ENCODE measurements at places on chromosomes 3 and 15. TPM values are rescaled to one million over a fixed set of nuclear protein-coding genes. Genes with fewer than 3 reads are reported as not detected.
A peak's percentile ranks its signal among the peaks of the same experiment; 100 is the strongest.

GRCh38 chr3:114743746-114744485, 403.2 kb downstream of the ZBTB20 start:
- no peak for DNase-seq

GRCh38 chr3:73530022-73530396, 94.7 kb downstream of the PDZRN3 start:
- peak; percentile 79 for DNase-seq

GRCh38 chr15:57859130-57859685, 152.7 kb downstream of the POLR2M start:
- DNase-seq = no peak

DNA sequence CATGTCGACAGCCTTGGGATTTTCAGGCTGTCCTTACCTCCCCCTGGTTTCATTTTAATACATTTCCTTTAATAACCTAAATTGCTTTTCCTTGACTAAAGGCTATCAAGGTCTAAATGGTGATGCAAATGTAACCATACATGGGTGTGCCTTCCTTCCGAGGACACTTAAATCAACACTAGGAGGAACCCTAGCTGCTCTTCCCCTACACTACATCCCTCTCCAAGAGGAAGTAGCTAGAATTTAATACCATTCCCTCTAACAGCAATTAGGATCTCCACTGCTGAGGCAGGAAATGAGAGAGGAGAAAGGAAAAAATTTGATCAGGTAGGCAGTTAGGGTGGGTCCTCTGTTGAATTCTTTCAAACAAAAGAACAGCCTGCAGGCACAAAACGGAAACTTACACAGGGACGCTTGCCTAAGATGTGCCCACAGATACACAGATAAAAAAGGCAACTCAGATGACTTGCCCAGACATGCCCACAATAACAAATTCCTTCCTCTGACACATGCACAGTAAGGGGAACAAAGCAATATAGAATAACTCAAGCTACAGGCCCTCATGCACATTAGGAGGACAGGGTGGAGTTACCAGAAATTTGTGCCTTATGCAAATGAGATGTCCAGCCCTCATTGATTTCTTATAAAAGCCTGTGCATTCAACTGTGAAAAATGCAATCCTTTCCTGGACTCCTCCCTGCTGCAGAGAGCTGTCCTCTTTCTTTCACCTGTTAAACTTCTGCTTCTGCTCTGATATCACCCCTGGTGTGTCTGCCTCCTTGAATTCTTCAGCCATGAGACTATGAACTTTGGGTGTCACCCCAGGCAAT, 1024.4 kb upstream of the CADM2 start:
- DNase-seq = no peak

DNA sequence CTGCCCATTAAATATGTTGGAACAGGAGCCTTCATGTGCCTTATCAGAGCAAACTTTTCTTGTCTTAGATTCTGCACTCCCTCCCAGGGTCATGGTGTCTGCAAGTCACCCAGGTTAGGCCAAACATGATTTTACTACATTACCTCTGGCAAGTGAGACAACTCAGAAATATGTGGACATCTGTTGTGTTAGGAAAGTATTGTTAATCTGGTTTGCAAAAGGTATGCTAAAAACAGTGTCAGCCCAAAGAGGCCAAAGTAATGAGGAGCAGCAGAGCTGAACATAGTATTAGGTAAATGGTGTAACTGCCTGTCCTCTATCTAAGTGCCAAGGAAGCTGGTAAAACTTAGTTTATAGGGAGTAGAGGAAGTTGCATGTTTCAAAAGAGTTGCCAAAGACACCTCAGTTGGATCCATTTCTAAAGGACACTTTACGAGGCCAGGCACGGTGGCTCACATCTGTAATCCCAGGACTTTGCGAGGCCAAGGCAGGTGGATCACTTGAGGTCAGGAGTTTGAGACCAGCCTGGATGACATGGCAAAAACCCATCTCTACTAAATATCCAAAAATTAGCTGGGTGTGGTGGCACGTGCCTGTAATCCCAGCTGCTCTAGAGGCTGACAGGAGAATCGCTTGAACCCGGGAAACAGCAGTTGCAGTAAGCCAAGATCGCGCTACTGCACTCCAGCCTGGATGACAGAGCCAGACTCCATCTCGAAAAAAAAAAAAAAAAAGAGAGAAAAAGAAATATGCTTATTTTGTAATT, 22.5 kb upstream of the PPIB start:
- DNase-seq = no peak

The TM4SF18 gene
- polyA plus RNA-seq = 0.29 TPM

- DNase-seq = peak; percentile 26
Observed at GRCh38 chr3:16480861-16481545, 32.5 kb downstream of the RFTN1 start.

- no peak for DNase-seq
Observed at GRCh38 chr3:30112902-30113484, 493.4 kb upstream of the TGFBR2 start.

- DNase-seq = no peak
Observed at GRCh38 chr15:79167776-79168175, 77.2 kb upstream of the RASGRF1 start.

DNA sequence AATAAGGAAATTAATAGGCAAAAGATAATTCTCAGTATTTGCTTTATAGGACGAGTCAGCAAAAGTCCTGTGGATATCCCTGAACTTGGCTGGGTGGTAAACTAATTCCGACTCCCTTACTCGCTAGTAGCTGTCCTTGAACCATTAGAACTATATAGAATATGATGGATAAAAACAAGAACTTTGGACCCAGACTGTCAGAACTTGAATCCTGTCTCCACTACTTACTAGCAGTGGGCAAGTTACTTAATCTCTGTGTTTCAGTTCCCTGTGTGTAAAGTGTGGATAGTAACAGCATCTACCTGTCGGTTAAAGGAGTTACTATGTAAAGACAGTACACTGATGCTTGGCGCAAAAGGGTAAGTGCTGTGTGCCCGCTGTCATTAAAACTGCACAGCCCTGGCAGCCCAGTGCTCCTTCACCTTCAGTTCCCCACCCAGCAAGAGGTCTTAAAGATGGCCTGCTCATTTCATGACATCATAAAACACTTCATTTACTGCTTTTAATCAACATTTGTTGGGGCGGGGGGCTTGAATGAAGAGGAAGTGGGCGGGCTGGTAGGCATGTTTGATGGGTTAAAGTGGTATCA, 7.3 kb downstream of the TPM1 start:
- no peak for DNase-seq

The TYRO3 gene
- polyA plus RNA-seq = 13.5 TPM

DNA sequence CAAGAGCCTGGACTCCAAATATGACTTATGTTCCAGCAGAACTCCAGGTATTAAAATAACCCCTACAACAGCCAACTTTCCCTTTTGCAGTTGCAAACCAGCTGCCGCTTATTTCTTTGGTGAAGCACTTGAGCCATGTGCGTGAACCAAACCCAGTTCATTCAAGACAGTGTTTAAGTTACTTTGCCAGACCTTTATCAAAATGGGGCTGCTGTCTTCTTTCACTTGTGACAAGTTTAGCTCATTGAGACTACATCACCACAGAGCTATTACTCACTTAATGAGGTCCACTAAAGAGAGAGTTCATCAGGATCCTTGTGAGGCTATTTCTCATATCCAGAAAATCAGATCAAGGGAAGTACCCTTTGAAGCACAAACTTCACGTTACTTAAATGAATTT, 2.4 kb upstream of the XRN1 start:
- no peak for DNase-seq

GRCh38 chr3:186821429-186822387, 15.4 kb upstream of the RFC4 start:
- no peak for DNase-seq

- no peak for DNase-seq
Observed at GRCh38 chr3:60114191-60114590, 1064.4 kb upstream of the CFAP20DC start.

GRCh38 chr3:104612218-104612617, 754.5 kb upstream of the ALCAM start:
- DNase-seq = no peak

The ARGFX gene
- not detected for polyA plus RNA-seq

The C3orf22 gene
- not detected for polyA plus RNA-seq

The ALS2CL gene
- 3.2 TPM for polyA plus RNA-seq

- peak; percentile 21 for DNase-seq
Observed at GRCh38 chr15:89177633-89178306, 43.6 kb downstream of the RLBP1 start.

DNA sequence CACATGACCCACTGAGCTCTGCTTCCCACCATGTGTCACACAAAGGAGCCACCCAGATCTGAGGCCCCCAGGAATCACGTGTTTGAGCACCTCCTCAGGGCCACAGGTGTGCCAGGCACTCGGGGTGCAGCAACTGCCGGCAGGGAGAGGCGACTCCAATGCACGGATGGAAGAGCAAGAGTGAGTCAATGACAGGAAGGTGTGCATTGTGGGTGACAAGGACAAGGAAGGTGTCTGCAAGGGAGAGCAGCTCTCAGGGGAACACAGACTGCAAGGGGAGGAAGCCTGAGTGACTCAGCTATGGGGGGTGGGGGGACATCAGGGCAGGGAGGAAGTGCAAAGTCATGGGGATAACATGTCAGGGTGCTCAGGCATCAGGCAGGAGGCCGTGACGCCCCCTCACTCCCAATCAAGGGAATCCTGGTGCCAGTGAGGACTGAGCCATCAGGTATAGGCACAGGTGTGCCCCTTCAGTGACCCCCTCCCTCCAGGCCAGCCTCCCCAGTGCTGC, 67.4 kb downstream of the NUP210 start:
- no peak for DNase-seq

The VPS8 gene
- 14.3 TPM for polyA plus RNA-seq

The SLCO2A1 gene
- 5.4 TPM for polyA plus RNA-seq

DNA sequence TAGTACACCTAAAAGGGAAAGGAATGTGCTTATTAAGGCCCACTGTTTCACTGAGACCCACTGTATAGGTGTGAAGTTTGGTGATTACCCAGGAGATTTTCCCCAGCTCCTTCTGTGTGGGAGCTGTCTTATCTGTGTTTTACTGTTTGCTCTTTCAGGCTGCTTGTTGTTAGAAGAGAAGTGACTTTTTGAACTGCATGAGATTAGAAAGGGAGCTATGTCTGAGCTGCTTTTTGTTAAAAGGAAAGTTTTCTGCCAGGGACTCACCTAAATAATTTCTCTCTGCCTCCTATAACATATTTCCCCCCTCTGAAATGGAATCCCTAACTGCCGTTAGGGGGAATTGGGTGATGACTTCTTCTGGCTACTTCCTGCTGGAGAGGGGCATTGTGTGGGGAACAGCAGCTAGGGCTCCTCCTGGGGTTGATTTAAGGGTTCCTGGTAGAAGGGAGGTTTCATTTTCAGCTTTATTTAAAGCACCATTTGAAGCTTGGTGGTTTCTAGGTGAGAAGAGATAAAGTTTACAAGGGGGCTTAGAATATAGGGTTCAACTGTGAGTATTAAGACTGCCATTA, 77.1 kb upstream of the ATP11B start:
- DNase-seq = no peak

DNA sequence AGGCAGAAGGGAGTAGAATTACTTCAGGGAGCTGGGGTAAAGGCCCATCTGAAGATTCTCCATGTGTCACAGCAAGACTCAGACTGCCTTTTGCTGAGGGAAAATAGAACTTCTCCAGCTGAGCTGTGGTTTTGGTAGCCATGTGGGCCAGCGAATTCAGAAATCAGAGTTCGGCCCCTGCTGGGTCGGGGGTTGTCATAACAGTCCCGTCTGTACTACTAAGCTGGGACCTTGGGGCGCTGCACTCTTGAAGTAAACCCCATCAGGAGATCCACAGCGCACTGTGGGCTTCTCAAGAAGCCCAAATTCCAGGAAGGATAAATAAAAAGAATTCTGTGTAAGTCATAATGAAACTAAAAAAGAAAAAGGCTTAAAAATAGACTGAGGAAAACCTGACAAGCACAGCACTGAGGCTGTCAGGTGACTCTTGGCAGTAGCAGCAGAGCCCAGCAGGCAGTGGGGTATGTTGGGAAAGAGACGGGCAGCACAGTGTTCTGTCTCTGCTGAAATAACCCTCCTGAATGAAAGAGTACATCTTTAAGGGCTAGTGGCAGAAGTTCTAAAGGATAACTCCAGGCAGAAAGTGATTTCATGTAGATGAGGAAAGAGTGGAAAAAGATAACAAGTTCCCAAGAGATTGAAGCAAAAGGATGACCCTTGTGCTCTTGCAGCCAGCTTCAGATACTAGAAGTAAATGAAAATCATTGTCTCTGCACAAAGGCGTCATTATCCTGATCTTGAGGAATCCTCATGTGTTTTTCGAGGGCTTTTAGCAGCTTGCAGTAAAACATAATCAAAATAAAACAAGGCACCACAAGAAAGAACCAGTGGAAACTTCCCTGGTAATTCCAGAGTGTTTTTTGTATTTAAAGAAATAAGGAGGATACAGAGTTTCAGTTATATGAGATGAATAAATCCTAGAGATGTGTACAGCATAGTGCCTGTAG, 74.5 kb downstream of the RAB7A start:
- DNase-seq = no peak

The GXYLT2 gene
- polyA plus RNA-seq = 6.3 TPM

The CYP1A1 gene
- not detected for polyA plus RNA-seq

The GHSR gene
- polyA plus RNA-seq = not detected

- DNase-seq = no peak
Observed at GRCh38 chr15:54659646-54660045, 537.1 kb downstream of the RSL24D1 start.
